ENCODE measurements at places on chromosomes 6 and 20. TPM values are rescaled to one million over a fixed set of nuclear protein-coding genes. Genes with fewer than 3 reads are reported as not detected.
A peak's percentile ranks its signal among the peaks of the same experiment; 100 is the strongest.

DNA sequence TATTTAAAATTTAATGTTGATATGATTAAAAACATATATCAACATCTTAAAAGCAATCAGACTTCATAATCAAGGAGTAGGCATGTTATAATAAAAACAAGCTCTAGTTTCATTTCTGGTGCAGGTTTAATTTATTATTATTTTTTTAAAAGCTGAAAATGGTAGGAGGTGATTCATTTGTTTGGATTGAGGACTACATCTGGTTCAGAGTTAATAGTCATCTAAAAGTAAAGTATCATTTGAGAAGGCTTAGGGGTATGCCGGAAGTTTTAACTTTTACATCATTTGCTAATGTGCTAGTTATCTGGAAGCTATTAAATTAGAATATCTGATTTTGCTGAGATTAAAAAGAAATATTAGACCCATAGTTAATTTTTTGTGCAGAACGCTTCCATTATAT is 169.5 kb upstream of the LAMA2 start:
- no peak for DNase-seq

GRCh38 chr20:22827916-22828315 is 207.2 kb upstream of the SSTR4 start:
- no peak for DNase-seq

The RBPJL gene
- total RNA-seq, result 306 TPM

DNA sequence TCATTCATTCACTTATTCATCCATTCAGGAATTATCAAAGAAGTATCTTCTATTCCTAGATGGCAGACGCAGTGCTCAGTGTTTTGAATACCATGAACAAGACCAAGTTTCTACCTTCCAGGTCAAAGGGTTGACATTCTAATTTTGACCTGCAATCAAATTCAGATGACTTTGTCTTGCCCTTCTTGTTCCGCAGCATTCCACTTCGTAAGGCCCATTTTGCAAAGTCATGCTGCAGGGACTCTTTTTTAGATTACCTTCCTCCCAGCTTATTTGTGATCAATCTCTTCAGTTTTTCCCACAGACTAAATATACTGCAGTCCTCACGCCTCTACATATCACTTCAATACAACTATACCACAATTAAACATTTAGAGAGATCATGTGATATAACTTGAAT is 7.1 kb upstream of the TAAR1 start:
- DNase-seq, result no peak

The SIRPD gene
- not detected for total RNA-seq

The LHFPL5 gene
- 5.6 TPM for total RNA-seq

GRCh38 chr6:169343886-169344749 is 90.5 kb upstream of the THBS2 start:
- no peak for DNase-seq

The GFOD1 gene
- total RNA-seq, result 5.2 TPM

GRCh38 chr6:136486357-136486756 is 63.9 kb downstream of the MAP7 start:
- no peak for DNase-seq

GRCh38 chr6:127200114-127200513 is 66.5 kb upstream of the RNF146 start:
- no peak for DNase-seq

DNA sequence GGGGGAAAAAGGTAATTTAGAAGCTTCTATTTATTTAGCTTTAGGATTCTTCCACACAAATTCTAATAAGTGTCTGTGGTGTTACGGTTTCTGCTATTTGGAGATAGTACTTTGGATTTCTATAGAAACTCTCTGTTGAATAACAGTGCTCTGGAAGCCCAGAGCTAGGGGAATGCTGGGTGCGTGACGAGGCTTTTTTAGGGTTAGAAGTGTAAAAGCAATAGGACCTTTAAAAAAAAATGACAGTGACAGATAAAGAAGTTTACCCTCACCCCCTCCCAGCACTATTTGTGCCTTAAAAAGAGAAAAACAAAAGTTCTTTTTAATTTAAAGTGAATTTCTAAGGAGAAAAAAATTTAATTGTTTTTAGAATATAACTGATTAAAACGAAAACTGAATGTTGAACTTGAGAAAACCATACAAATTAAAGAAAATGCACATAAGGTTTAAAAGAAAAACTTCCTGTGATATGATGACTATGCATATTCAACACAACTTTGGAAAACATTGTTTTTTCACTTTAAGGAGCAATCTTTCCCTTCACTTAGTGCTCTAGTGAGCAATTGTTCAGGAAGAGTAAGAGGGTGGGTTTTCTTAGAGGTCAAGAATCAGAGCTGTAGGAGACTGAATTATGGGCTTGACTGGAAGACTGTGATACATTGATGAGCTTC is 89.6 kb upstream of the RIPOR2 start:
- DNase-seq, result no peak

GRCh38 chr6:65876668-65877067 is 169.6 kb upstream of the EYS start:
- DNase-seq, result no peak

DNA sequence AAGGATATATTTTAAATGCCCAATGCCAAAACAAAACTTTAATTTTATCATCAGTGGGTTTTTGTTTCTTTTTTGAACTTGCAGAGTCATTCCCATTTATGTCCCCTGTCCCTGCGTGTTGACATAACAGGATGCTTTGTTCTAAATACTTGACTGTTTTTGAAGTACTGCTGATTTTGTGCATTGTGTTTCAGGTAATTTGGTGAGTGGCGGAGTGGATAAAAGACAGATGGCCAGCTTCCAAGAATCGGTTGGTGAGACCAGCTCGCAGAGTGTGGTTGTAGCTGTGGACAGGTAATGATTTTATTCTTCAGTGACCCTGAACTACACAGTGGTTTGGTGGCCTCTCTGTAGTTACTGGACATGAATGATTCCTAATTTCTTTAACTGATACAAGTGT is 50.5 kb upstream of the CSE1L start:
- DNase-seq, result peak; percentile 19

The HNF4A gene
- 28.3 TPM for total RNA-seq

DNA sequence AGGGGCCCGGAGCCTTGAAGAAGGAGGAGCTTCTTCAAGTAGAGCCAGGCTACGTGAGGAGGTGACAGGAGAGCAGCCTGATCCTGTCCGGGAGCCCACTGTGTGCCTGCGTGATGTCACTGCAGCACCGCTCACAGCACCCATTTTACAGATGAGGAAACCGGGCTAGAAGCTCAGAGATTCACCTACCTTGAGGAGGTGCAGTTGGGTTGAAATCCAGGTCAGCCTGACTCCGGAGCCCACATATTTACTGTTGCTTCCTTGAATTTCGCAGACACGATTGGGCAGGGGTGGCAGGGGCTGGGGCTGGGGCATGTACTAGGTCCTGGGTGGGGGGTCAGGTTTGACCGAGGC is 12.5 kb downstream of the VSTM2L start:
- no peak for DNase-seq

Measured in body of pancreas (tissue), 4 donors.